SJSA1 (cell line): ENCODE measurements at places on chromosomes 2 and 18. TPM values are rescaled to one million over a fixed set of nuclear protein-coding genes. Genes with fewer than 3 reads are reported as not detected.

Gene ATP8B1
- 7.5 and 12.4 TPM in 2 replicates for total RNA-seq

DNA sequence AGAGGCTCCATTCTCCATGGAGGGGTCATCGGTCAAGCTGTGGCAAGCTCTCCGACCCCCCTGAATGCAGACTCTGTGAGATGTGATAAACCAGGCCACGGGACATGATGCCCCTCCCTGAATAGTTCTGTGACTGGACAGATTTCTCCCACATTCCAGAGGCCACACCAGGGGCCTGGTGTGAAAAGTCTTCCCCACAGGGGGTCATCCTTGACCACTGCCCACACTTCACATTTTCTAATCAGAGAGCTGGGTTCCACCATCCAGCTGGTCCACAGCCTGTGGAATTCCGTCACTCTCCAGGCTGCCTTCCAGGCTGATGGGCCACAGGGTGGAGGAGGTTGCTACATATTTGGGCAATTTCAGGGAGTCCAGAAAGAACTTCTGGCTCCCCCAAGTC, 51.3 kb upstream of the CYRIA start:
- H3K27me3 ChIP-seq, result no peaks in the 10 kb centered on the region; the same call in 1 of the 2 replicates
- H3K4me1 ChIP-seq, result no peaks in the 10 kb centered on the region
- no peak overlapping the region for H3K27ac ChIP-seq
- H3K4me3 ChIP-seq, result no peak overlapping the region

DNA sequence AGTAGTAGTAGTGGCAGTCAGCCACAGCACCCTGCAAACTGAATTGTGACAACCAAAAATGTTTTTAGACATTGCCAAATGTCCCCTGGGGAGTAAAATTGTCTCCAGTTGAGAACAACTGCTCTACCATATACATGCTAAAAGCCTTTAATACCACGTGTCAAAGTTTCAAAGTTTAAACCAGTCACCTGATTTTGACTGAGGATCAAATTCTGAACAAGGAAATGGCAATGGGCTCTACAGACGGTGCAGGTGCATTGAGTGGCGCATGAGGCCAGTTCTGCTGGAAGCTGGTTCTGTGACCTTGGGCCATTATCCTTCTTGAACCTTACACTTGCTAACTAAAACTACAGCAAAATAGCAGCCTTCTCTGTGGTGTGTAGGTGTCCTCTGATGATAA, 85.0 kb downstream of the LIPG start:
- peaks cover 22% of the 10 kb centered on the region for H3K4me1 ChIP-seq
- H3K4me3 ChIP-seq, result no peak overlapping the region
- H3K36me3 ChIP-seq, result no peaks in the 10 kb centered on the region
- no peak for DNase-seq
- H3K27ac ChIP-seq, result no peak overlapping the region
- H3K27me3 ChIP-seq, result no peaks in the 10 kb centered on the region

GRCh38 chr2:217429981-217430500, 570.2 kb upstream of the TNP1 start:
- H3K36me3 ChIP-seq, result no peaks in the 10 kb centered on the region
- H3K4me1 ChIP-seq, result peaks cover 7% of the 10 kb centered on the region
- no peak overlapping the region for H3K27ac ChIP-seq
- no peak for DNase-seq
- H3K27me3 ChIP-seq, result no peaks in the 10 kb centered on the region

DNA sequence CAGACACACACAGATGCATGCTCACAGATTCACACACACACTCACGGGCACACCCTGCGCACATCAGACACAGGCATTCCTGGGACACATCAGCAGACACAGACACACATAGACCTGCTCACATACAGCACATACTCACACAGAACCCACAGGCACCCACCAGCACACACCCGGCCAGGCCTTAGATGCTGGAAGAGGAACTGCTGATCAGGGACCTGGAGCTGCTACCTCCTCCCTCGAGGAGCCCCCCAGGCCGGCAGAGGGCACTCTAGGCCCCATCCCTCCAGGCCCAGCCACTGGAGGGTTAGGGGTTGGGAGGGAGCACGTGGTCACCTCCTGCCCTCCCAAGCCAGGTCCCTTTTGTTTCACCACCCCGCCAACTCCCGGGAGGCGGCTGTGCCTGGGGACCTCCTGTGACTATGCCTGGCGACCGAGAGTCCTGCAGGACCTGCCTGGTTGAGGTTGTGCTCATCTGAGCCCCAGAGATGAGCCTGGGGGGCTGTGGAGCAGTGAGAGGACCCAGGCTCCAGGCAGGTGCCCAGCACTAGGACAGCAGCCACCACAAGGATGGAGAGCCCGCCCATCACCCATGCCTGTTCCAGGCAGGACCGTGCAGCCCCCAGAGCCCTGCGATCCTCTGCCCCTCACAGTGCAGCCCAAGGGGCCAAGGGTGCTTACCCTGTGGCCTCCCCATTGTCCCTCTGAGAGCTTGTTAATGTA, 21.0 kb upstream of the PTMA start:
- no peaks in the 10 kb centered on the region for H3K36me3 ChIP-seq
- peaks cover 6% of the 10 kb centered on the region for H3K4me1 ChIP-seq
- no peaks in the 10 kb centered on the region for H3K27me3 ChIP-seq
- H3K4me3 ChIP-seq, result no peak overlapping the region
- no peak overlapping the region for H3K27ac ChIP-seq
- DNase-seq, result peak; percentile 51

GRCh38 chr2:234444893-234445292, 52.0 kb downstream of the ARL4C start:
- peak overlapping the region; percentile 91 for H3K27ac ChIP-seq
- H3K4me1 ChIP-seq, result peaks cover 46% of the 10 kb centered on the region
- no peaks in the 10 kb centered on the region for H3K27me3 ChIP-seq
- no peaks in the 10 kb centered on the region; the same call in 1 of the 2 replicates for H3K36me3 ChIP-seq

Gene RAB17
- 0.21 and 0.28 TPM in 2 replicates for total RNA-seq

Gene TEX44
- total RNA-seq, result not detected in 2 replicates

Gene GNAL
- 1.9 and 5.5 TPM in 2 replicates for total RNA-seq

DNA sequence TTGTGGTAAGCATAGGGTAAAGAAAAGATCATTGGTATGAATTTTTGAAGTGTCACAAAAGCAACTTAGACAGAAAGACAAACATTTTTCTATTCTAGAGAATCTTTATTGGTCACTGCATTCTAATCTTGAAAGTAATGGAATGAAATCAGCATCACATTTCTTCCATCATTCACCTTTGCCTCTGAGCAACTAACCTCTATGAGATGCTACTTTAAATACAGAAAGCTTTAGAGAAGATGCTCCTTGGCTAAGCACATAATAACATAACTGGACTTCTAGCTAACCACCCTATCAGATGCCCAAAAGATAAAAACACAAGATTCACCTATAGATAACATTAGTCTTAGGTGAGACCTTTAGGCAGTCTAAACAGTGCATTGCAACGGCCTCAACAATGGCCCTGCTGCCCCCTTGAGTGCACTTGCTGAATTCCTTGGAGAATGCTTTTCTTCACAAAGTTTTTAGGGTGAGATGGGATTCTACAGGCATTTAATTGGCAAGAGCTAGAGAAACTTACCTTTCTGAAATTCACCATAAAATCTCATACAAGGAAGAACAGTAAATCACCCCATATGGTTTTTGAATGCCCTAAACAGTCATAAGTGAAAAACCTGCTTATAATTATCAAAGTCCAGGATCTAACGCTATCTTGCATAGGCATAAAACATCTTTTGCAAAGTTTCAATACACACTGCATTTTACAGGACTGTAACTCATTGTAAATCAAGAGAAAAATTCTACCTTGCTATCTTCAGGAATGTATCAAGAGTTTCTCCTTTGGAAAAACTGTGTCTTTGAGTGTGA, 791.3 kb upstream of the CHAC2 start:
- no peaks in the 10 kb centered on the region for H3K27me3 ChIP-seq
- no peak overlapping the region for H3K27ac ChIP-seq
- H3K36me3 ChIP-seq, result no peaks in the 10 kb centered on the region

DNA sequence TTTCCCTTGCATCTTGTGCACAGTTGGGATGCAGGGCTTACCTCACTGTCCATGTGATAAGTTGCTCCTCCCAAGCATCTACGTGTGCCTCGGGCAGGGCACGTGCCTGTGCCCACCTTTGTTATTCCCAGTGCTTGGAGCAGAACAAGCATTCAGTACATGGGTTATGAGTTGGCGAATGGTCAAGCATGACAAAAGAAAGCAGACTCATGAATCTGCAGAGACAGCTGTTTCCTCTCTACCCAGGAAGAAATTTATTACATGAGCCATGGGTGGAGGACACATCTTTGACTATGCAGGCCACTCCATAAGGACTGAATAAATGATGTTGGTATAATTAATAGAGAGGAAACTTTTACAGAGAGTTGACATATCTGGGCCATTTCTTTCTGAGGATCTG, 127.8 kb downstream of the TPGS2 start:
- no peaks in the 10 kb centered on the region for H3K36me3 ChIP-seq
- H3K4me3 ChIP-seq, result no peak overlapping the region
- no peaks in the 10 kb centered on the region for H3K27me3 ChIP-seq
- no peaks in the 10 kb centered on the region for H3K4me1 ChIP-seq
- no peak overlapping the region for H3K27ac ChIP-seq

- H3K27ac ChIP-seq, result peak overlapping the region; percentile 49
- H3K4me3 ChIP-seq, result no peak overlapping the region
- peak; percentile 86 for DNase-seq
- H3K4me1 ChIP-seq, result peaks cover 22% of the 10 kb centered on the region
- H3K36me3 ChIP-seq, result peaks cover 32% of the 10 kb centered on the region
Observed at GRCh38 chr2:128260239-128261138, 58.2 kb downstream of the HS6ST1 start.

DNA sequence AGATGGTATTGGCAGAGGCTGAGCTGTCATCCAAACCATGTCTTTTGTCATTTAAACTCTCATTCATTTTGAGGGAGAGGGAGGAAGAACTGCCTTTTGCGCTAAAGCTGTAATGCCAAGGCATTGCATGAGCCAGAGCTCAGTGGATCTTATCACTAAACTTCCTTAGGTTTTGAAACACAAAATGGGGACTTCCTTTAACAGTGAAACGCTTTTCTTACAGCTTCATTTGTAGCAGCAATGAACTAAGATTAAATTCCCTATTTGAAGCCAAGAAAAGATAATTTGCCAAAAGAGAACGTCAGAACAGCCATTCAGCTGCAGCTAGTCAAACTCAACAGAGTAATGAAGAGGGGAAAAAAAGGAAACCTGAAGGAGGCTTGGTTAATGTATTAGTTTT, 143.5 kb upstream of the MMADHC start:
- H3K27ac ChIP-seq, result no peak overlapping the region
- no peaks in the 10 kb centered on the region for H3K36me3 ChIP-seq
- no peaks in the 10 kb centered on the region for H3K27me3 ChIP-seq
- H3K4me1 ChIP-seq, result peaks cover 53% of the 10 kb centered on the region

DNA sequence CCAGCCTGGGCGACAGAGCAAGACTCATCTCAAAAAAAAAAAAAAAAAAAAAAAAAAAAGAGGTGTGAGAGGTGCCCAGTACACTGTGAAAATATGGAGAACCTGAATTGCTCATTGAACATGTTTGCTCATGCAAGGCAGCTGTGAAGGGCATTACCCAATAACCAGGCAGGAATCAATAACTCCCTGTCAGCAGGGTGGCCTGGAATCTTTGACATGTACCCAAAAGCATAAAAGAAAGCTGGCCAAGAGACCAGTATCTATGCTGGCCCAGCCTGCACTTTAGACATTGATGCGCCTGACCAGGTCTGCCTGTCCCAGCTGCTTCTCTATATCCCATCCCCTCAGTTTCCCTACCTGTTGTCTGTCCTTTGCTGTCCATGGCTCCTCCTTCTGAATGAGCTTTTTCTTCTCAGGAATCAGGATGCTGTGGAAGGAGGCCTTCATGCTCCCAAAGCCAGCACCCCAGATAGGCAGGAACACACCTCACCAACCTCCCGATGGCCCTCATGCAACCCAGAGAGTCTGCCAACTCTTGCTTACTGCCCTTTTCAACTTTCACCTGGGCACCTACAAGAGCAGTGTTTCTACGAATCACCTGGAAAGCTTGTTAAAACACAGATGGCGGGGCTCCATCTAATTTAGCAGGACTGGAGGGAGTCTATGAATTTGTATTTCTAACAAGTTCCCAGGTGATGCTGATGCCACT, 83.4 kb upstream of the PPP1CB start:
- no peaks in the 10 kb centered on the region for H3K27me3 ChIP-seq
- H3K4me3 ChIP-seq, result no peak overlapping the region
- peaks cover 24% of the 10 kb centered on the region for H3K4me1 ChIP-seq
- no peaks in the 10 kb centered on the region for H3K36me3 ChIP-seq
- no peak for DNase-seq

DNA sequence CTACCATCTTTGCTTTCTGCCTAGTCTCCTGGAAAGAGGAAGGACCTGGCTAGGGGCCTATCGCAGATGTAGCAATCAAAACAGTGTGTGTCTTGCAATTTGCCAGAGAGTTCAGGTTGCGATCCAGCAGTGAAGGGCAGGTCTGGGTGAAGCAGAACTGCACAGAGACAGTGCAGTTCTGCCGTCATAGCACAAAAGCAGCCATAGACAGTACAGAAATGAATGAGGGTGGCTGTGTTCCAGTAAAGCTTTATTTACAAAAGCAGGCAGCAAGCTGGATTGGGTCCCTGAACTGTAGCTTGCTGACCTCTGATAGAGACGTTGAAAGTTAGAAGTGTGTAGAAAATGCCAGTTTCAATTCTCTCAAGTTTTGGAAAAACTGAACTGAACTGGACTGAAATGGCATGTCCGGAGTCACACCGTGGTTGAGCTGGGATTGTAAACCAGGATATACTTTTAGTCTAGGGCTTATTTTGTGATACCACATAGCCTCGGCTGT, 186.8 kb downstream of the LTBP1 start:
- no peak for DNase-seq
- H3K4me3 ChIP-seq, result no peak overlapping the region
- H3K4me1 ChIP-seq, result peaks cover 23% of the 10 kb centered on the region

Gene C2orf78
- total RNA-seq, result 0.03 TPM in 1 of 2 replicates, not detected in the other

Gene NYAP2
- total RNA-seq, result not detected in 2 replicates

Gene NDUFS1
- 162 and 178 TPM in 2 replicates for total RNA-seq

Gene CASP10
- 0.56 and 1.6 TPM in 2 replicates for total RNA-seq

GRCh38 chr2:21696900-21697299, 573.1 kb downstream of the TDRD15 start:
- no peaks in the 10 kb centered on the region for H3K27me3 ChIP-seq
- no peak overlapping the region for H3K4me3 ChIP-seq
- no peaks in the 10 kb centered on the region for H3K4me1 ChIP-seq
- H3K27ac ChIP-seq, result no peak overlapping the region
- no peaks in the 10 kb centered on the region for H3K36me3 ChIP-seq
- DNase-seq, result no peak

GRCh38 chr2:125386074-125386473, 1269.9 kb upstream of the GYPC start:
- H3K36me3 ChIP-seq, result no peaks in the 10 kb centered on the region
- no peak for DNase-seq
- no peak overlapping the region for H3K4me3 ChIP-seq
- H3K27ac ChIP-seq, result no peak overlapping the region
- no peaks in the 10 kb centered on the region for H3K4me1 ChIP-seq
- no peaks in the 10 kb centered on the region for H3K27me3 ChIP-seq

DNA sequence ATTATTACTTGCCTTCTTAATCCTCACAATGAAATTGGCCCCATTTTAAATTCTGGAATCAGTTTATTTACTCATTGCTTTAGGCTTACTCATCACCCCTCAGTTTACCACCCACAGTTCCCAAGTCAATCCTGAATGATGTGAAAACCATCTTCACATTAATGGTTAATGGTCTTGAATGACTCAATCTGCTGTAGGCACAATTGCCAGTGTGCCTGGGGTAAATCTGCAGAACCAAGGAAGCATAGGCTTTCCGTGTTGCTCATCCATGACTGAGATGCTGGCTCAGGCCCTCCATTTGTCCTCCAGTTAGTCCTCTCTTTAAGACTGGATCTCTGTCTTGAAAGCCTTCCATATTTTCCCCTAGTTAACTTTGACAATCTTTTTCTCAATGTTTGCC, 164.5 kb downstream of the PMAIP1 start:
- peak overlapping the region; percentile 74 for H3K27ac ChIP-seq
- H3K4me3 ChIP-seq, result no peak overlapping the region
- H3K36me3 ChIP-seq, result no peaks in the 10 kb centered on the region
- peak; percentile 85 for DNase-seq
